ENCODE measurements at places on chromosomes 2 and 18.

DNA sequence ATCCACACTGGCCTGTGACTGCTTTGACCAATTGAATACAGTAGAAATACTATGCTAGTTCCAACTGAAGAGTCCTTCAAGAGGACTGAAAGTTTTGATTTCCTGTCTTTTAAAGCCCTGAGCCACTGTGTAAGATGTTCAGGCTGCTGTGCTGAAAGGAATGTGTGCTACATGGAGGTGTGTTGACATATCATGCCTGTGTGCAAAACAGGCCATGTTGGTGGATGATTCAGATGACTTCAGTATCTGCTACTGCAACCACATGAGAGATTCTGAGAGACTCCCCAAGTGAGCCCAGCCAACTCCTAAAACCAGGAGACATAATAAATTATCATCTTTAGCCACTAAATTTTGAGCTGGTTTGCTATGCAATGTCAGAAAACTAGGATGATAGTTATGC is 662.9 kb downstream of the ZEB2 start:
- DNase-seq, result no peak

GRCh38 chr2:46486436-46486835 is 7.1 kb downstream of the TMEM247 start:
- no peak for DNase-seq

GRCh38 chr2:206160125-206160806 is 571 bp downstream of the EEF1B2 start:
- no peak for DNase-seq

DNA sequence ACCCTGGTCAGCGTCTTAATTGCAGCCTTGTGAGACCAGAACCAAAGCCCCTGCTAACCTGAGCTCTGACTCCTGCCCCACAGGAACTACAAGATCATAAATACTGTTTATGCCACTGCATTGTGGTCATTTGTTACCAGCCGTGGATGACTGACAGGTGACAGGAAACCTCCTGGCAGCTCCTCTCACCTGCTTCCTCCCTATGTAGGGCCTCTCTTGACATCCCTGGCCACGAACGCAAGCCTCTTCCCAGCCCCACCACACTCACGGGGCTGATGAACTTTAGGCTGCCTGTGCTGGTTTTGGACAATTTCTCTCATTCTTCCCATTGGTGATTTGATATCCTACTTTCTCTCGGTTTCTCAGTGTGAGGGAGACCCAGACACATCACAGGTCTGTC is 357.2 kb upstream of the MYT1L start:
- no peak for DNase-seq

DNA sequence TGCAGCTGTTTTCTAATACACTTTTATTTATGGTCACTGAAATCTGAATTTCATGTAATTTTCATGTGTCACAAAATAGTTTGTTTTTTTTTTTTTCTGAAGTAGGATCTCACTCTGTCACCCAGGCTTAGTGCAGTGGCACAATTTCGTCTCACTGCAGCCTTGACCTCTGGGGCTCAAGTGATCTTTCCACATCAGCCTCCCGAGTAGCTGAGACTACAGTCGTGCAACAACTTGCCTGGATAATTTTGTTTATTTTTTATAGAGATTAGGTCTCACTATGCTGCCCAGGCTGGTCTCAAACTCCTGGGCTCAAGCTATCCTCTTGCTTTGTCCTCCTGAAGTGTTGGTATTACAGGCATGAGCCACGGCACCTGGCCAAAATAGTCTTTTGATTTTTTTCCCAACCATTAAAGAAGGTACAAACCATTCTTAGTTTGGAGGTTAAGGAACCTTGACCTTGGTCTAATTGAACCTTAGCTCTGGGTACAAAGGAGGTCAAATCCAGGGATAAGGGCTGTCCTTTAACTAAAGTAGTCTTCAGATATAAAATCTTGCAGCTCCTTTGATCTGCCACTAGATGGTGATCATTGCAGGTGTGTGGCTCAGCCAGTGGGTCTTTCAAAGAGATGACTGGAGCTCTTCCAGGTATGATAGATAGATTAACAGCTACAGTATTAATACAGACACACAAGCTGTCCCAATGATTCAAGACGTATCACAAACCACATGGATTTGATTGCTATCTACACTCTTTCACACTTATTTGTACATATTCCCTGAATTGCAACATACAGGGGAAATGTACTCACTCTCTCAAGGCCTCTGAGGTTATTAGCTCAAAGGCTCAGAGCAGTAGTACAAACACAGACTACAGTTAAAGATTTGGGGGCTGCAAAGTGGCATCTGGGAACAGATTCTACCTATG is 4.7 kb upstream of the KRCC1 start:
- peak; percentile 13 for DNase-seq

Measured in stimulated activated naive CD4-positive, alpha-beta T cell treated with Interleukin-2 at 50 U/mL for 16 hours (primary cell).